T-helper 17 cell (primary cell): ENCODE measurements at places on chromosomes 1 and 21. TPM values are rescaled to one million over a fixed set of nuclear protein-coding genes. Genes with fewer than 3 reads are reported as not detected.

OR14K1 gene
- not detected for total RNA-seq

GRCh38 chr1:241817331-241817792 is 30.6 kb upstream of the EXO1 start:
- no peak for DNase-seq

YTHDF2 gene
- total RNA-seq = 79.7 TPM

LAMC1 gene
- 0.70 TPM for total RNA-seq

PDC gene
- not detected for total RNA-seq

- DNase-seq = no peak
Observed at GRCh38 chr21:28216976-28217523, 775.6 kb downstream of the LTN1 start.

GRCh38 chr1:16984717-16985116 is 4.3 kb upstream of the MFAP2 start:
- DNase-seq = no peak
